ENCODE measurements at places on chromosomes 6 and 20. TPM values are rescaled to one million over a fixed set of nuclear protein-coding genes. Genes with fewer than 3 reads are reported as not detected.
A peak's percentile ranks its signal among the peaks of the same experiment; 100 is the strongest.

GRCh38 chr6:20112241-20112640, 100.0 kb downstream of the MBOAT1 start:
- DNase-seq: no peak
- no peak overlapping the region for H3K27ac ChIP-seq
- no peaks in the 10 kb centered on the region for H3K27me3 ChIP-seq
- H3K4me1 ChIP-seq: no peaks in the 10 kb centered on the region
- no peak overlapping the region for H3K4me3 ChIP-seq

DNAJC5 gene
- total RNA-seq: 54.3 TPM

TUBB2B gene
- 9.3 TPM for total RNA-seq

GRCh38 chr20:46767127-46767761, 57.8 kb downstream of the SLC2A10 start:
- no peak overlapping the region for H3K27ac ChIP-seq
- H3K4me3 ChIP-seq: no peak overlapping the region
- H3K36me3 ChIP-seq: no peaks in the 10 kb centered on the region

- H3K27ac ChIP-seq: no peak overlapping the region
- no peaks in the 10 kb centered on the region for H3K27me3 ChIP-seq
- H3K4me3 ChIP-seq: no peak overlapping the region
- DNase-seq: no peak
Observed at GRCh38 chr6:106724848-106725247, 95.5 kb downstream of the QRSL1 start.

- DNase-seq: no peak
- H3K4me3 ChIP-seq: no peak overlapping the region
- H3K4me1 ChIP-seq: peaks cover 18% of the 10 kb centered on the region
- no peaks in the 10 kb centered on the region for H3K27me3 ChIP-seq
- peaks cover 39% of the 10 kb centered on the region for H3K36me3 ChIP-seq
Observed at GRCh38 chr6:63538550-63538949, 33.7 kb upstream of the LOC128125822 start.

GRCh38 chr6:45512717-45513116, 135.0 kb upstream of the SUPT3H start:
- DNase-seq: no peak
- no peaks in the 10 kb centered on the region for H3K4me1 ChIP-seq
- no peak overlapping the region for H3K27ac ChIP-seq
- H3K4me3 ChIP-seq: no peak overlapping the region
- no peaks in the 10 kb centered on the region for H3K36me3 ChIP-seq
- no peaks in the 10 kb centered on the region for H3K27me3 ChIP-seq

- H3K36me3 ChIP-seq: no peaks in the 10 kb centered on the region
- no peak overlapping the region for H3K4me3 ChIP-seq
- H3K4me1 ChIP-seq: peaks cover 13% of the 10 kb centered on the region
- H3K27me3 ChIP-seq: no peaks in the 10 kb centered on the region
- H3K27ac ChIP-seq: no peak overlapping the region
Observed at GRCh38 chr6:35047265-35048011, 93.7 kb downstream of the TCP11 start.

DNA sequence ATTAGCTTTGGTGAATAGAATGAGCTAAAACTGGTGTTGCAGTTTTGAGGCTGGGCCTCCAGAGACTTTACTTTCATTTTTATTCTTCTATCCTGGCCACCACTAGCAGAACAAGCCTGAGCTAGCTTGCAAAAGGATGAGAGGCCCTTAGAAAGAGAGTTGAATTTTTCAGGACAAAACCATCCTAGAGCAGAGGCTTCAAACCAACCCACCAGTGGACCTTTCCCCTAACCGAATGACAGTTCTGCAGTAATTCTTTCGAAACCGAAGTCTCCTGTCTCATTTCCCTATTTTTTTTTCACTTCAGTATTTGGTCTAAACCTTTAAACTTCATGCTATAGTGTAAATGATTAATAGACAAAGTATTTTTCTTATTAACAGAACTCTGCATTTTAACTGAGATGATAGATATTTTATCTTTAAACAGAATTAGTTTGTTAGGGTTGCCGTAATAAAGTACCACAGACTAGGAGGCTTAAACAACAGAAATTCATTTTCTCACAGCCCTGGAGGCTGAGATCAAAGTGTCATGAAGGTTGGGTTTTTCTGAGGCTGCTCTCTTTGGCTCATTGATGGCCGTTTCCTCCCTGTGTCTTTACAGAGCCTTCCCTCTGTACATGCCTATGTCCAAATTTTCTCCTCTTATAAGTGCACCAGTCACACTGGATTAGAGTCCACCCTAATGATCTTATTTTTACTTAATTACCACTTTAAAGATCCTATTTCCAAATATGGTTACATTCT, 80.6 kb upstream of the PAK5 start:
- H3K4me1 ChIP-seq: no peaks in the 10 kb centered on the region
- no peaks in the 10 kb centered on the region for H3K27me3 ChIP-seq
- no peak for DNase-seq
- no peaks in the 10 kb centered on the region for H3K36me3 ChIP-seq
- H3K27ac ChIP-seq: no peak overlapping the region

- H3K27ac ChIP-seq: no peak overlapping the region
- no peaks in the 10 kb centered on the region for H3K4me1 ChIP-seq
- H3K36me3 ChIP-seq: no peaks in the 10 kb centered on the region
- H3K27me3 ChIP-seq: no peaks in the 10 kb centered on the region
- H3K4me3 ChIP-seq: no peak overlapping the region
Observed at GRCh38 chr6:51382847-51383246, 564.2 kb downstream of the TFAP2B start.

- peaks cover 66% of the 10 kb centered on the region for H3K4me1 ChIP-seq
- H3K4me3 ChIP-seq: peak overlapping the region; percentile 81
- no peaks in the 10 kb centered on the region for H3K27me3 ChIP-seq
- DNase-seq: no peak
- peaks cover 24% of the 10 kb centered on the region for H3K36me3 ChIP-seq
- peak overlapping the region; percentile 56 for H3K27ac ChIP-seq
Observed at GRCh38 chr20:62064770-62065673, 659 bp downstream of the TAF4 start.

- no peak overlapping the region for H3K27ac ChIP-seq
- peaks cover 41% of the 10 kb centered on the region for H3K4me1 ChIP-seq
- H3K36me3 ChIP-seq: no peaks in the 10 kb centered on the region
- H3K4me3 ChIP-seq: peak overlapping the region; percentile 11
Observed at GRCh38 chr20:62219101-62219991, 732 bp downstream of the HRH3 start.

GRCh38 chr6:137928286-137928685, 61.2 kb downstream of the TNFAIP3 start:
- H3K4me3 ChIP-seq: no peak overlapping the region
- H3K36me3 ChIP-seq: no peaks in the 10 kb centered on the region
- no peak for DNase-seq
- no peaks in the 10 kb centered on the region for H3K27me3 ChIP-seq

HLA-DRB1 gene
- total RNA-seq: not detected

DNA sequence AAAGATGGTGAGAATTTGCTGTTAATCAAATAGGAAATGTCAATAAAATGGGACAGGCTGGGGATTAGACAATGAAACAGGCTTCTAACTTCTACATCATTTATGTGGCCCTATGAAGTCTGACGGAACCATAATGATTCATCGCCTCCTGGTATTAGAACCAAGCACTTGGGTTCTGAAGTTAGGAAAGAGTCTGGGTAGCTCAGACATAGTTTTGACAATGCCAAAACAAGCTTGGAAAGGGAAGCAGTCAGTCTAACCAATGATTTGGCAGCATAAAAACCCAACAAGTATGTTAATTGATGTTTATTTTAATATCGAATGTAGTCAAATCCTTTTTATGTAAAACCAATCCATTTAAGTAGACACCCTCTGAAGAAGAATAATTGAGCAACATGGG, 160.8 kb upstream of the RSPO3 start:
- H3K4me3 ChIP-seq: no peak overlapping the region
- H3K36me3 ChIP-seq: no peaks in the 10 kb centered on the region
- DNase-seq: no peak
- no peaks in the 10 kb centered on the region for H3K27me3 ChIP-seq
- no peak overlapping the region for H3K27ac ChIP-seq

Data from HepG2 (cell line).